ENCODE measurements at places on chromosomes 1 and 21.

- DNase-seq: no peak
Measured at GRCh38 chr1:14658642-14659041, 60.2 kb downstream of the KAZN start.

DNA sequence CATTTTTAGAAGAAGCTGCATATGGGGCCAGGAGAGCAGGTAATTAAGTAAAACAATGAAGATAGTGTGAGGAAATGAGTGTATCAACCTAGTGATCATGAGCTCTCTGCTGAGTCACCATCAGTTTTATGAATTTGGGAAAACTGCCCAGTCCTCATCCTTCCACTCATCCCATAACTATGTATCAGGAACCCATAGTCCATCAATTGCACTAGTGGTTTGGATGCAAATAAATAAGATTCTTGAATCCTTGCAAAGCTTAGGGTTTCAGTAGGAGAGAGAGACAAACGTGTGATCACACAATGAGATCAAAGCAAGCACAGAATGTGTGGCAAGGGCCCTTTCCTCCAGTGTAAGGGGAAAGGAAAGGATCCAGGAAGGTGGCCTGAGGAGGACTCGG is 145.6 kb downstream of the ZZZ3 start:
- no peak for DNase-seq

GRCh38 chr1:78054559-78054958 is 8.8 kb downstream of the GIPC2 start:
- DNase-seq: no peak

DNA sequence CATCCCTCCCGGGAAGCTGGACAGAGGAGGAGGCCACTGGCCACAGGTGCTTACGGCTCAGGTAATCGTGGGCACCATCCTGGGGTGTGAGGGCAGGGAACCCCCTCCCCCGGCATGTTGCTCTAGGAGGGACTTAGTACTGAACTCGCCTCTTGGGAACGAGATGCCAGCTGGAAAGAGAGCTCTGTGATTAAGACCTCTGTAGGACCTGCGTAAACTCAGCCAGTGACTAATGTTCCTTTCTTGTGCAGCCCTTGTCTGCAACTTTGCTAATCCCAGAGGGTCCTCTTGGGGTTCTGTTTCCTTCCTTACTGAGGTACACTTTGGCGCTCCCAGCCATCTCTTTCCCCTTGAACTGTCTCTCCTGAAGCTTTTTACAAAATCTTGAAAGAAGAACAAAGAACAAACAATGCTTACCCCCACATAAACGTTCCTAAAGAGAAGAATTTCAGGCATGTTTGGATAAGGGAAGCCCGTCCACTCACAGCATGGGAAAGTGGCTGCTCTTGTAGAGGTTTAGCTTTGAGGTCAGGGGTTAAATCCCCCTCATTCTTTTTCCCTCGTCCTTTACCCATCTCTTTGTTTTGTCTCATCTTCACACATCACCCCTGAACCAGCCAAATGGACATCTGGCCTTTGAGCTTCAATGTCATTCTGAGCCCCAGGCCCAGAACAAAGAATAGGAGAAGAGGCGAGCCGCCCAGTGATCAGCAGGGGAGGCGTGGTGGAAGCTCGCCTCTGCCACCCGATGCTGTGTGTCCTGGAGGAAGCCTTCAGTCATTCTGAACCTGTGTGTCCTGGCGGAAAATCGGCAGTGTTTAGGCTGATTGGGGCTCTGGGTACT is 37.4 kb downstream of the CITED4 start:
- DNase-seq: no peak

Measured in Ammon's horn (tissue), 1 donor.